ENCODE measurements at places on chromosomes 3 and 15. TPM values are rescaled to one million over a fixed set of nuclear protein-coding genes. Genes with fewer than 3 reads are reported as not detected.

DNA sequence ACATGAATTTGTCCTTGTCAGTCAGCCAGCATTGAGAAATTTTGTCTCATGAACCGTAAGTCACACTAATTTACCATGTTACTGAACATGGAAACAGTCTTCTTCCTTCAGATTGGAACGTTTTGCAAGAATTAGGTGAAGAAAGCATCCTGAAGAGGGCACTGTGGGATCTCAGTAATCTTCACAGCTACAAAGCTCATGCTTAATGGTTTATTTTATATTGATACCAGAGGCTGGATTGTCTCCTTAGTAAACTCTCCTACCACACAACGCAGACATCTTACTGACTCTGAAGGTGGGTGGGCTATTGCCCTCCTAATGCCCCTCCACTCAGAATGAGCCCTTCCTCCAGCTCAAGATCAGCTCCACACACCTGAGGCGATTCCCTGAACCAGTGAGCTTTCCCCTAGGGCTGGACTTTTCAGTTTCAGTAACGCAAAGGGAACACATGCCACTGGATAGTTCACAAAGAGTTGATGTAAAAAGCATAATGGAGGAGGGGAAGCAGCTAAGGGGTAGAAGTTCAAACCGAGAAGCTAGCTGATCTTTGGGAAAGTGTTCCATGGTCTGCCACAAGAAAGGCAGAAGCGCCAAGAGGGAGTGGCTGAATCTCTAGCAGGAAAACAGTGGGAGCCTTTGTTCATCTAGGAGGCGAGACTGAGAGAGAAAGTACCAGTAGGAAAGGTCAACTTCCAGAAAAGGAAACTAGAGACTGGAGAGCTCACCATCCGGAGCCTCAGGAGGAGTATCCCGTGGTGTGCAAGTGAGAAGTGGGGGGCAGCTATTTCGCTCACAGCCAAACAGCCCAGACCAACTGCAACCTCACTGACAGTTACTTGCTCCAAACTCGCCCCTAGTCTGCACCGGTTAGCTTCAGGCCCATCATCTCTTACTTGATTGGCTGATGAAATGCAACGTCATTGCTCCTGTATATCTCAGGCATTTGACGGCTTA is at the start of gene SLC9C1:
Gene SLC9C1, minus strand, starts transcription at position 849 of the 954 bp plus-strand sequence. CDS start 7,425 bp downstream, outside the sequence.
- H3K4me1 ChIP-seq = no peaks in the 10 kb centered on the region
- DNase-seq = peak; percentile 89
- peak within 1 kb of the TSS; percentile 1 for H3K27ac ChIP-seq
- H3K27me3 ChIP-seq = no peaks in the 10 kb centered on the region

- H3K4me1 ChIP-seq = no peaks in the 10 kb centered on the region
- no peak for DNase-seq
- H3K27me3 ChIP-seq = no peaks in the 10 kb centered on the region
- no peaks in the 10 kb centered on the region for H3K36me3 ChIP-seq
- H3K4me3 ChIP-seq = no peak overlapping the region
Measured at GRCh38 chr15:35784745-35785144, 238.8 kb upstream of the DPH6 start.

DGKG gene
- polyA plus RNA-seq = 0.22 TPM

- no peak for DNase-seq
- no peaks in the 10 kb centered on the region for H3K36me3 ChIP-seq
- no peaks in the 10 kb centered on the region for H3K4me1 ChIP-seq
- H3K4me3 ChIP-seq = no peak overlapping the region
- H3K27me3 ChIP-seq = no peaks in the 10 kb centered on the region
Measured at GRCh38 chr15:77577366-77577950, 55.3 kb downstream of the LINGO1 start.

FBXW12 gene
- not detected for polyA plus RNA-seq

DNA sequence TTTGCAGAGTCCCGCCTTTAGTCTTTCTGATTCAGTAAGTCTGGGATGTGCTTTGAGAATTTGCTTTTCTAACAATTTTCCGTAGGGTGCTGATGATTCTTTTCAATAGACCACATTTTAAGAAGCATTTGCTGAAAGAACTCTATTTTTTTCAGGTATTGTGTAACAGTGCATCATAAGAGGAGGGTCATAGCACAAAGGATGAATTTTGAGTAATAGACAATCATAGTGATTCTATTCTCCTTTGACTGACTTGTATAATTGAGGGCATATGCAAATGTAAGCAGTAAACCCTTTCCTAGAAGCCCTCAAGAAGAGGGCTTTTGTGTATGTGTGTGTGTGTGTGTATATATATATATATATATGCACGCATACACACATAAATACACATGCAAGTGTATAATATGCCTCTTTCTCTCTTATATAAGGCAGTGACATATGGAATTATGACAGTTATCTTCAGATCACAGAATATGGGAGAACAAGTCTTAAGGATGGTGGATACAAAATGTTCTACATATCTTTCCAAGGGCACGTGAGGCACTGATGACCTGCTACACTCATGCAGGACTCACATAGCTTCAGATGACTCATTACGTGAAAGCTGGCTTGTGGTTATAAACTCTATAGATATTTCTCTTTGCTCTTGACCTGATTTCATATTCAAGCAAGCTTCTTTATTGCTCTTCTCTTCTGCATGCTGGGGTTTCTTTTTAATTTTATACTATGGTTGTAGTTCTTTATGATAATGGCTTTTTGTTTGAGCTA is 6.5 kb upstream of the PLSCR1 start:
- no peaks in the 10 kb centered on the region for H3K27me3 ChIP-seq
- no peaks in the 10 kb centered on the region for H3K36me3 ChIP-seq
- H3K4me3 ChIP-seq = no peak overlapping the region
- DNase-seq = peak; percentile 19
- H3K27ac ChIP-seq = no peak overlapping the region

- H3K27me3 ChIP-seq = no peaks in the 10 kb centered on the region
- no peak for DNase-seq
- no peaks in the 10 kb centered on the region for H3K4me1 ChIP-seq
- H3K27ac ChIP-seq = no peak overlapping the region
- no peak overlapping the region for H3K4me3 ChIP-seq
- H3K36me3 ChIP-seq = no peaks in the 10 kb centered on the region
Measured at GRCh38 chr15:70936326-70936725, 43.7 kb downstream of the LRRC49 start.

GRCh38 chr3:159649951-159650350 is 338.7 kb upstream of the IL12A start:
- H3K27ac ChIP-seq = no peak overlapping the region
- H3K4me1 ChIP-seq = no peaks in the 10 kb centered on the region
- H3K36me3 ChIP-seq = no peaks in the 10 kb centered on the region
- H3K27me3 ChIP-seq = no peaks in the 10 kb centered on the region

ABCF3 gene
- polyA plus RNA-seq = 93.5 TPM

GRCh38 chr3:123027292-123028232 is at the start of gene SEMA5B:
SEMA5B (minus strand) TSS chr3:123027763; CDS start chr3:122961263, 66,500 bp downstream.
- peak within 1 kb of the TSS; percentile 22 for H3K4me3 ChIP-seq
- peaks cover 19% of the 10 kb centered on the region for H3K4me1 ChIP-seq
- peak; percentile 61 for DNase-seq
- H3K27me3 ChIP-seq = peaks cover 30% of the 10 kb centered on the region
- no peak within 1 kb of the TSS for H3K27ac ChIP-seq

- peaks cover 2% of the 10 kb centered on the region for H3K4me1 ChIP-seq
- peak overlapping the region; percentile 76 for H3K27ac ChIP-seq
- no peak overlapping the region for H3K4me3 ChIP-seq
- no peaks in the 10 kb centered on the region for H3K27me3 ChIP-seq
Measured at GRCh38 chr15:100595964-100596363, 6.0 kb downstream of the LINS1 start.

DNA sequence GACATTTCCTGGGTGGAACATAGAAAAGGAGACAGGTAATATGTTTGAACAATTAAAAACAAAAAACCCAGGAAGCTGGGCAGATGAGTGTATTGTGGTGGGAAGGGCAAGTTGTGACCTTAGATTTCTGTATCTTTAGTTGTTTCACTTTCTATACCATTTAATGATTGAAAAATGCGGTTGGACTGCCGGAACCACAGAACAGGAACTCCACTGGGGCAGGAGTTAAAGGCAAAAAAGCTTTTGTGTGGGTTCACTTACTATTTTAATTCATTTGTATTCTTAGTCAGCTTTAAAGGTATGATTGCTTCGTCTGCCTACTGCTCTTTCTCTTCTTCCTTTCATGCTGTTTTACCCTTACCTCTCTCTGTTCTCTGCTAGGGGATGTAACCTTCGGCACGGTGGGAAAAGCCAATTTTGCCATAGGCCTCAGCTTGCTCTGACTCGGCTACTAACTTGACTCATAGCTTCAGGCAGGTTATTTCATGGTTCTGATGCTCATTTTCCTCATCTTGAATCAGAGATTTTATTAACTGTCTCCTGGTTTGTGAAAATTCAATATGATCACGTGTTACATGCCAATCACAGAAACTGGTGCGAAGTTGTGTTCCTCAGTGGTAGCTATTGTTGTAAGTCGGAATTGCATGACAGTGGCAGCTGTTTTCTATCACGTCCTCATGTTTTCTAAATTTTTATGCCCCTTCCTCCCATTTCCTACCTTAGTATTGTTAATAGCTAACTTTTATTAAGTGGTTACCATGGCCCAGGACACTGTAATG is 1.6 kb upstream of the MCTP2 start:
- no peak overlapping the region for H3K27ac ChIP-seq
- no peak overlapping the region for H3K4me3 ChIP-seq
- no peaks in the 10 kb centered on the region for H3K4me1 ChIP-seq
- peak; percentile 74 for DNase-seq
- no peaks in the 10 kb centered on the region for H3K36me3 ChIP-seq
- H3K27me3 ChIP-seq = no peaks in the 10 kb centered on the region

DNA sequence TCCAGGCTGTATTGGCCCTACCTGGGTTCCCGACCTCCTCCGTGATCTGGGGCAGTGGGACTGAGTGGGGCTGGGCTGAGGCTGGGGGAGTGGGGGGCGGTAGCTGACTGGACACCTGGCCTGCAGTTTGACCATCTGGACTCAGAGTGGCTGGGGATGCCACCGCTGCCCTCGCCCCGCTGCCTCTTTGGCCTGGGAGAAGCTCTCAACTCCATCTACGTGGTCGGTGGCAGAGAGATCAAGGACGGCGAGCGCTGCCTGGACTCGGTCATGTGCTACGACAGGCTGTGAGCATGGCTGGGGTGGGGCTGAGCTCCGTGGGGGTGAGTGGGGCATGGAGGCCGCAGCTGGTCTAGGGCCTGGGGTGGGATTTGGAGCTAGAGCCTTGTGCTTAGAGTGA is 2.7 kb downstream of the KLHL40 start:
- H3K36me3 ChIP-seq = no peaks in the 10 kb centered on the region
- H3K4me1 ChIP-seq = no peaks in the 10 kb centered on the region
- H3K4me3 ChIP-seq = no peak overlapping the region
- H3K27me3 ChIP-seq = peaks cover 4% of the 10 kb centered on the region
- no peak for DNase-seq

- no peak overlapping the region for H3K27ac ChIP-seq
- DNase-seq = no peak
- H3K36me3 ChIP-seq = peaks cover 12% of the 10 kb centered on the region
- no peaks in the 10 kb centered on the region for H3K27me3 ChIP-seq
Measured at GRCh38 chr3:141540531-141540930, 53.7 kb downstream of the RASA2 start.

GRCh38 chr15:63805993-63806980 is 27.5 kb downstream of the HERC1 start:
- no peaks in the 10 kb centered on the region for H3K27me3 ChIP-seq
- H3K4me1 ChIP-seq = no peaks in the 10 kb centered on the region
- no peaks in the 10 kb centered on the region for H3K36me3 ChIP-seq

RARB gene
- polyA plus RNA-seq = 0.27 TPM

GRCh38 chr3:138084196-138084595 is 31.2 kb downstream of the DZIP1L start:
- no peaks in the 10 kb centered on the region for H3K4me1 ChIP-seq
- no peak overlapping the region for H3K4me3 ChIP-seq

GRCh38 chr3:81723732-81724313 is 37.6 kb downstream of the GBE1 start:
- H3K4me3 ChIP-seq = no peak overlapping the region
- H3K27ac ChIP-seq = no peak overlapping the region
- no peaks in the 10 kb centered on the region for H3K36me3 ChIP-seq
- DNase-seq = no peak

RYR3 gene
- polyA plus RNA-seq = 1.6 TPM

GLDN gene
- polyA plus RNA-seq = 0.43 TPM

ZMYND10 gene
- polyA plus RNA-seq = 1.6 TPM

DNA sequence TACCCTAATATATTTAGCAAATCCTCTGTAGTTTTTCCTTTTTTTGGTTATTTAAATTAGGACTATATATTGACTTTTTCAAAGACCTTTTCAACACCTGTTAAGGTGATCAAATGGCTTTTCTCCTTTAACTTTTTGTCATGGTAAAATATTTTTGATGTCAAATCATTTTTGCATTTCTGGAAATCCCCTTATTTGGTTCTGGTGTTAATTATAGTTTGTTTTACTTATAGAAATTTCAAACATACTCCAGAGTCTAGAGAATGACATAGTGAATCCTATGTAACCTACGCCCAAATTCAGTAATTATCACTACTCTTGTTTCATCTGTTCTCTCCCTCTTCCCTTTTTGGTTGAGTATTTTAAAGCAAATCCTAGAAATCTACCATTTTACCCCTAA is 121.3 kb upstream of the TBL1XR1 start:
- no peaks in the 10 kb centered on the region for H3K4me1 ChIP-seq
- no peak for DNase-seq
- H3K27ac ChIP-seq = no peak overlapping the region
- no peaks in the 10 kb centered on the region for H3K27me3 ChIP-seq
- no peaks in the 10 kb centered on the region for H3K36me3 ChIP-seq

DNA sequence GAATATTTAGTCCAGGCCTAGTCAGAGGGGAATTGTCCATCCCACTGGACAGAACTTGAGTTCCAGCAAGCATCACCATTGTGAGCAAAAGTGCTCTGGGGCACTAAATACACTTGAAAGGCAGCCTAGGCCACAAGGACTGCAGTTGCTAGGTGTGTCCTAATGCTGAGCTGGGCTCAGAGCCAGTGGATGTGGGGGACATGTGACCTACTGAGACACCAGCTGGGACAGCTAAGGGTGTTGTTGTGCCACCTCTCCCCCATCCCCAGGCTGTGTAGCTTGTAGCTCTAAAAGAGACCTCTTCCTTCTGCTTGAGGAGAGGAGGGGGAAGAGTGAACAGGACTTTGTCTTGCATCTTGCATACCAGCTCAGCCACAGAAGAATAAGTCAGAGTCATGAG is 120.9 kb downstream of the DTWD1 start:
- H3K27me3 ChIP-seq = no peaks in the 10 kb centered on the region
- no peaks in the 10 kb centered on the region for H3K4me1 ChIP-seq
- H3K4me3 ChIP-seq = no peak overlapping the region
- DNase-seq = no peak

- H3K27me3 ChIP-seq = no peaks in the 10 kb centered on the region
- peaks cover 3% of the 10 kb centered on the region for H3K36me3 ChIP-seq
- DNase-seq = no peak
- H3K27ac ChIP-seq = no peak overlapping the region
Measured at GRCh38 chr15:22851513-22851912, 13.0 kb downstream of the NIPA2 start.

Data from small intestine (tissue), 16 donors.